Stimulated activated CD8-positive, alpha-beta memory T cell treated with anti-CD3 and anti-CD28 coated beads, Interleukin-4, amount 100 ng/mL, for 4 hours (primary cell): ENCODE measurements at places on chromosomes 5 and 9.

- no peak for DNase-seq
These were observed 50.9 kb upstream of the DMRTA1 start for GRCh38 chr9:22395687-22396141.

GRCh38 chr5:179343021-179343718 lies 2.1 kb downstream of the ADAMTS2 start:
- no peak for DNase-seq

DNA sequence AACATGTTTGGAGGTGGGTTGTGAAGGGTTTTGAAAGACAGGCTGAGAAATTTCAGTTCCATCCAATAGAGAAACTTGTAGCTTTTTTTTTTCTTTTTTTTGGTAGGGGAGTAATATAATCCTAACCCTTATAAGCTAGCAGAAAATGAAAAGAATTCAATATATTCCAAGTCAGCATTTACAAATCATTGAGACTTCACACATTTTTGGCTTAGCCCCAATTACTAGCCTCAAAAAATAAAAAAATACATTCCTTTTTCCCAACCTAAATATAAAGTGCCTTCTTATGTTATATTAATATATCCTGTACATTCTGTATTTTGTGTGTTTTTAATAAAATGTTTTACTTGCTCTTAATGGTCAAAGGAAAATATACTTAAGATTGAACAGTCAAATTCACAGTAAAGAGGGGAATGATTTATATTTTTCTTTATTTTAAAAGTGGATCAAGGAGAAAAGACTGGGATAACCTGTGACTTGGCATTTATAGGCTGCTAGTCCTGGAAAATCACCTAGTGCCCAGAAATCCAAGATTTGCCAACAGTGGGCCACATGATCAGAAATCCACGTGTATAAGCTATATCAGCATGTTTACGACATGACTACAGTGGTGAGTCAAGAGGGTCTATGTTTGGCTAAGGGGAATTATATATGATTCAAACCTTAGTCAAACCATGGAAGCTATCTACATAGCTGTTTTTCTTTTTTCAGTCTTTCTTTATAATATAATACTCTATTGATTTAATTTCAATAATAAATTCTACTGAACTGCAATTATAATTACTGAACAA lies 14.5 kb downstream of the HACD4 start:
- no peak for DNase-seq

DNA sequence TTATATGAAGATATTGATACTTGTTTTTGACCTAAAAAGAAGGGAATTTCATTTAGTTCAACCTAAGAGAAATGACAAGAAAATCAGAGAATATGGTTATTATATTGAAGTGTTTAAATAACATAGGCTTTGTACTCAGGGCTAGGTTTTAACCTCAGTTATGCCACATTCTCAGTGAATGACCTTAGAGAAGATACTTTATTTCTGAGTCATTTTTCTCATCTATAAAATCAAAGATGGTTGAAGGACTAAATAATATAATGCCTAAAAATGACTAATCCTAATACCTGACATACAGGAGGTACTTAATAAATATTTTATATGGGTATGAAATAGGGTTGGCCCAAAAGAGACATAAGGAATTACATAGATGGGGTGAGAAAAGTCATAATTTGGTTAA lies 32.3 kb downstream of the DIMT1 start:
- no peak for DNase-seq

- DNase-seq = no peak
These were observed 335.5 kb downstream of the FBXL7 start for GRCh38 chr5:15835514-15835913.

DNA sequence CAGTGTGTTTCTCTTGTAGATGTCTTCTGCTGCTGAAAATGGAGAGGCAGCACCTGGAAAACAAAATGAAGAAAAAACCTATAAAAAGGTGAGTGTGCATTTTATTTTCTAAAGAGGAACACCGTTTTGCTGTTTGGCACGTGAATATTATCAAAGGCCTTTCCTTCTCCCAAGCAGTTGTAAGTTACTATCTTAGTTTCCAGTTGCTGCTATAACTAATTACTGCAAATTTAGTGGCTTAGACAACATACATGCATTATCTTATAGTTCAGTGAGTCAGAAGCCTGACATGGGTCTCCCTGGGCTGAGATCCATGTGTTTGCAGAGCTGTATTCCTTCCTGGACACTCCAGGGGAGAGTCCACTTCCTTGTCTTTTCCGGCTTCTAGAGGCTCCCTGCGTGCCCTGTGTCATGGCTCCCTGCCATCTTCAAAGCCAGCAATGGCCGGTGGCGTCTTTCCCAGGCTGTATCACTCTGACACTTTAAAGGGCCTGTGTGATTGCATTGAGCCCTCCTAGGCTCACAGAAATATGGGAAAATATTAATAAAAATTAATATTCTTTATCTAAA lies 117.6 kb downstream of the PIP5K1B start:
- no peak for DNase-seq

GRCh38 chr5:129658801-129659200 lies 89.1 kb upstream of the MINAR2 start:
- DNase-seq = no peak

- no peak for DNase-seq
These were observed 12.7 kb upstream of the DNAH5 start for GRCh38 chr5:13957032-13957645.

DNA sequence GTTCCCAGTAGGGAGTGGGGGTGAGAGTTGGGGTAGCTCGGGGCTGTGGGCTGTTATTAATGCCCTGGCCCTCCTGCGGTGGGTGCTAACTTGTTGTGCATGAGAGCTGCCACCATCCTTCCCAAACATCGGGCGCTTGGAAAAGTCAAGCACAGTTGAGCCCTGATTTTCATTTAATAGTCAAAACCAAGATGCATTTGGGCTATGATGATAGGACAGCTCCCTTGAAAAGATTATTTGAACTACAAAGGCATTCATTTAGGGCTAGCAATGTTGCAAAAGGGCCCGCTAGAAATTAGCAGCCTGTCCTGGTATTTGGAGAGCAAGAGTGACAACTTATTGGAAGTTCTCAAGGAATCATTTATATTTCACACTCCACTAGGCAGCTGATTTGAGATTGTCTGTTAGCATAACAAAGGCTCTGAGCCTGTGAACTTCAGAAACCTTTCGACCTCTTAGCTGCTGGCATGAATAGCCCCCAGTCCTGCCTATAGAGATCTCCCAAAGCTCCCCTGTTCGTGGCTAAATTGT lies 128.2 kb upstream of the TMEM161B start:
- DNase-seq = no peak

GRCh38 chr5:57262541-57262940 lies 88.7 kb downstream of the GPBP1 start:
- no peak for DNase-seq

DNA sequence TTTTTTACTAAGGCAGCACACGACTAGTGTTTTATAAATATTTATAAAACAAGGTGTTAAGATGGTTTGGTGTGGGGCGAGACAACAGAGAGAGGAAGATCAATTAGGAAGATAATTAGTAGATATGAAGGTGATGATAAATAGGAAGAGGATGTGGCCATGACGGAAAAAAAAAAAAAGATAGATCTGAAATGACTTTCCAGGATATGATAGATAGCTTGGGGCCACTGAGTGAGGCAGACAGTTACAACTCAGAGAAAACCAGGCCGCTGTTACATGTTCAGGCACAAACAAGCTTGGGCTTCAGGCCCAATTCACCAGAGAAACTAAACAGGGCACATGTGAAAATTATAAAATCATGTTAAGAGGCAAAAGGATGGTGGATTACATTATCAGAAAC lies 43.2 kb downstream of the KIAA0825 start:
- DNase-seq = no peak

DNA sequence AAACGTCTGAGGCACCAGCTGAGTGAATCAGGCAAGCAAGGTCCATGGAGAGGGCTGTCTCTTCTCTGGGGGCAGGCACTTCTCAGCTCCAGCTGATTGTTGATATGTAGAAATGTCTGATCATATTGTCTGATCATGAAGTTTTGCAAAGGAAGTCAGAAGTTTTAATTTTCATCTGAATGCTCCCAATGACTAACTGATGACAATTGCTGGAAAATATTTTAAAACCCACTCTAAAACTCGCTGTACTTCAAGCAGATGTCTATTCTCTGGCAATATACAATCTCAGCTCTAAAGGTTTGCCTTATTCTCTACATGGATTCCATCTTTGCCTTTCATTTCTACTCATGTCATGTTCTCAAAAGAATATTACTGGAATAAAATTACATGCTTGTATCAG lies 12.7 kb downstream of the PLK2 start:
- no peak for DNase-seq
